Stimulated activated CD8-positive, alpha-beta memory T cell treated with anti-CD3 and anti-CD28 coated beads, Interleukin-7, amount 100 ng/mL, for 4 hours (primary cell): ENCODE measurements at places on chromosomes 7 and 10.

GRCh38 chr10:95309958-95310357, 19.2 kb upstream of the PDLIM1 start:
- DNase-seq: no peak

DNA sequence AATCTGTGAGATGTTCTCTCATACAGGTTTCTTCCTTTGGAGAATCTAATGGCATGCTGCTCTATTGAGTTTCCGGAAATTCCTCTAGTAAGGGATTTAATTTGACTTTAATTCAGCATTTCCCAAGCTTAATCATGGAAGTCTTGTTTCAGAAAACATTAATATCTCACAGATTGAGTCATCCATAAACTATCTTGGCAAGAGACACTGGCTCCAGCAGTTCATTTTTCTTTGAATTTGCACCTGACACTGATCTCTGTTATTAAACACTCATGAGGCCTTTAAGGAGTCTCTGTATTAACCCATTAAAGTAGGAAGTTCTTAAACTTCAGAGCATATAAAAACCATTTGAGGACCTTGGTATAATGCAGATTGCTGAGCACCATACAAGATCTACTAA, 3.6 kb upstream of the ITGB8 start:
- no peak for DNase-seq

DNA sequence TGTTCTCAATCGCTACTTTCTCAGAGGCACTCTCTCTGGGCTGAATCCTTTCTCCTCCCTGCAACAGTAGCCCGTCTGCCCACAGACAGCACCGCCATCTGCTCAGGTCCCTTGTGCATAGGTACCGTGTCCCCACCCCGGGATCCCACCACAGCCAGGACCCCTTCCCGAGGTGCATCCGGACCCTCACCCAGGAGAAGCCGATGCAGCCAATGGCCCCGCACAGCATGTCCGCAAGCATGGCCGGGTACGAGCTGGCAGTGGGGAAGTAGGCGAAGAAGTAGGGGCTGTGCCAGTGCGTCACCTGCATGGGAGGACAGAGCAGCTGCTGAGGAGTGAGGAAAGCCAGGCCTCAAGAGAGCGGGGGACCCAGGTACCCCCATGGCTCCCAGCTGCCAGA, 25.5 kb downstream of the DDC start:
- no peak for DNase-seq

DNA sequence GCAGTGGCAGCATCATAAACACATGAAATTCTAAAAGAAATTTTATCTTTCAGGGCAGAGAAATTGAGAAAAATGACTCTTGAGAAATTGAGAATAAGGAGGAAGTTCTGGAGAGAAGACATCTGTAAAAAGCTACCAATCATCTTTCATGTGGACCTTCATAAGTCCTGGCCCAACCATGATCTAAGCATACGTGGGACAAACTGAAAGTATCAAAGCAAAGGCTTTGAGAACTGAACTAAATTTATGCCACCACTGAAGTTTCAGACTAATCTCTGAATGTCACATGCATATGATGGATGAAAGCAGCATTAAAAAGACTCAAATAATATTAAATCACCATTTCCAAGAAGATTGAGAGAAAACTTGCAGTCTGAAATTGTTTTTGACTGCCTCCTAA, 1502.8 kb upstream of the LRRTM3 start:
- DNase-seq: no peak

- DNase-seq: no peak
Measured at GRCh38 chr7:112994656-112995055, 92.0 kb downstream of the GPR85 start.

DNA sequence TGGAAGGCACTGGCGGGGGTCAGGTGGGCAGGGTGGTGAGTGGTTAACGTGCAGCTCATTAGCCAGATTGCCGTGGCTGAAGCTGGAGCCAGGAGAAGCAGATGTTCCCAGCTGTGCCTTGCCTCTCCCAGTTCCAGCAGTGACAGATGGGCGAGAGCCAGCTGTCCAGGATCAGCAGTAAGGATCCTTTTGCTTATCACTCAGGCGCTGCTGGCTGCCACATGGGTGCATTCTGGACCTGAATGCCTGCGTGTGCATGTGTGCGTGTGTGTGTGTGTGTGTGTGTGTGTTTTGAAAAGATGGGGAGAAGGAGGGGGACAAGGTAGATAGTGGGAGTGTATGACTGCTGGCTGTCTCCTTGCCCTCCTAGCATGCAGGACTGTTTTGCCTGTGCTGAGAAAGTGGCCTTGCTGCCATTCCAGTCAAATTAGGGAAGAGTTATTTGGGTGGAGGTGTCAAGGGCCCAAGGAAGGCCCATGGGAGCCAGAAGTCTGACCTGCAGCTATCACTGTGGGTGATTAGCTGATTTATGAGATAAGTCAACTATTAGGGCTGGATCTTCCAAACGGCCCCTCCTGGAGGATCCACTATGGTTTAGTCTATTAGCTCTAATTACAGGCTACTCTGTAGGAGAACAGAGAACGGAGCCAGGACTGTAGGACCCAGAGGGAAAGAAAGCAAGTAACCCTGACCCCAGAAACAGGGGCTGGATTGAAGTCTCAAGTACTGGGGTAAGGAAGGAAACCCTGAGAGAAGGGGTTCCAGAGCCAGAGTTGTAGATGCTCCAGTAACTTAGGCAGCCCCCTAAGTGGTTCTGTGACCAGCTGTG, 3.3 kb downstream of the EPHA1 start:
- DNase-seq: no peak

GRCh38 chr10:91424016-91424415, 13.9 kb downstream of the HECTD2 start:
- DNase-seq: no peak
